ENCODE measurements at places on chromosomes 1 and 21. TPM values are rescaled to one million over a fixed set of nuclear protein-coding genes. Genes with fewer than 3 reads are reported as not detected.

The LORICRIN gene
- total RNA-seq = not detected

The PLEKHA6 gene
- total RNA-seq = 36.2 TPM

The DNMT3L gene
- total RNA-seq = not detected

The FABP3 gene
- 5.1 TPM for total RNA-seq

The SYT2 gene
- total RNA-seq = not detected

The HES2 gene
- 0.06 TPM for total RNA-seq

The KIF14 gene
- 29.7 TPM for total RNA-seq

The SIM2 gene
- 9.1 TPM for total RNA-seq

The RGS7 gene
- 0.19 TPM for total RNA-seq

DNA sequence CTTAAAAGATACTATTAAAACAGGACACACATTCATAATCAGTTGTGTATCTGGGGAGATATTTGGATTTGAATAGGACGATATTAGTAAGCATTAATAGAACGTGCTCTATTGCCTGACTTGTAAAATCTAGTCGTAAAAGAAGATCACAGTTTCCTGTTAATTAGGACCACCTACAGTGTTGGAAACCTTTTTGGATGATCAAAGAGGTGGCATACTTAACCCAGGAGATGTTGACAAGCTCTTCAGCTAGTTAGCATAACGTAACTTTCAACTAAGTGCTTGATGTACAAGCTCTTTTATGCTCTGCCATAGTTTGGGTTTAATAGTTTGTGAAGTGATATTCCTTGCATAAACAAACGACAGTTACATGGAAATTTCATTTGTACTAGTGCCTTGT lies 293.3 kb upstream of the NR5A2 start:
- DNase-seq = no peak

GRCh38 chr21:34582506-34583150 lies 32.3 kb downstream of the RCAN1 start:
- DNase-seq = peak; percentile 58

- no peak for DNase-seq
Observed at GRCh38 chr1:108665771-108666170, 4.9 kb upstream of the HENMT1 start.

DNA sequence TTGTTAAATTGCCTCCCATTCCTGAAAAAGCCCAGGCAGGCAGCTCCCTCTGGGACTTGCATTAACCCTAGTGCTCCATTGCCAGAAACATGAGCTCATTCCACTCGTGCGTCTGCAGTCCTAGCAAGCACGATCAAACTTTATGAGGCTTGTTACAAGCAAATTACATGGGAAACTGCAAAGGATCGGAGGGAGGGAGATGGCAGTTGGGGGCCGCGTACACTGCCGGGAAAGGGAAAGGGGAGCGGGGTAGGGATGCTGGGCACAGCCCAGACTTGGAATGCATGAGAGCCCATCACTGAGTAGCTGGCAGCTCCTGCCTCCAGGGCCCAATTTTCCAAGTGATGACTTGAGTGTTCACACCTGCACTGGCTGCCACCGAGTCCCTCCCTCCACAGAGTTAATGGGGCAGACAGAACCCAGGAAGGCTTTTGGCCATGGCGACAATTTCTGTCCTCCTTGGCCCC lies 169.9 kb downstream of the BRINP2 start:
- no peak for DNase-seq

DNA sequence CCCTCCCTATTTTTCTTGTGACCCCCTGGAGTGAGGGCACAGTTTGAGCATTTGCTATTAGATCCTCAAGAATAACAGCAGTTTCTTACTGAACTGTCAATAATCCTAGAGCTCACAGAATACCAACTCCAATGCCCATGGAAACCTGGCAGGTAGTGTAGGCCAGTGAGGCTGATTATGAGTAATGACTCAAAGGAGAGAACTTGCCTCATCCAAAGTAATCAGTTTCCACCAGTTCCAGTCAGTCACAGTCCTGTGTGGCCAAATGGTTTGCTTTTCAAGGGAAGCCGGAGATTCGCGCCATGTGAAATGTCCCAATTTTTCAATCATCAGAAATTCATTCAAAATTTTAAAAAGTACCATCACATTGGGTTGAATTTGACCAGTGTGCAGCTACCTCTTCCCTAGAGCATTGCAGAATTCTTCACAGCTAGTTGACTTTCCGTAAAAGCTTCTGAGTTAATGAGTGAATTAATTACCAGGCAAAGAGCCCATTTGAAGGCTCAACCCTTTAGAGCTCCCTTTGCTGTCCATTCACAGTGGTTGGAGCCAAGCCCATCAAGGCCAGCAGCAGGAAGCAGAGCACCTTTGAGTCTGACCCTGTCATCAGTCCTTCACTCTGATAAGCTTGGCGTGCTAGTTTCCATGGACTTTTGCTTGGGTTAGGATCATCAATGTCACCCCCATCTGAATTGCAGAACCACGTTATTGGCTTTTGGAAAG lies 170.3 kb downstream of the KAZN start:
- no peak for DNase-seq

GRCh38 chr1:26994787-26995517 lies 1.5 kb downstream of the TRNP1 start:
- DNase-seq = no peak

- DNase-seq = no peak
Observed at GRCh38 chr1:164363980-164364379, 195.0 kb upstream of the PBX1 start.

- DNase-seq = no peak
Observed at GRCh38 chr1:161164901-161165610, 1.2 kb upstream of the PPOX start.

DNA sequence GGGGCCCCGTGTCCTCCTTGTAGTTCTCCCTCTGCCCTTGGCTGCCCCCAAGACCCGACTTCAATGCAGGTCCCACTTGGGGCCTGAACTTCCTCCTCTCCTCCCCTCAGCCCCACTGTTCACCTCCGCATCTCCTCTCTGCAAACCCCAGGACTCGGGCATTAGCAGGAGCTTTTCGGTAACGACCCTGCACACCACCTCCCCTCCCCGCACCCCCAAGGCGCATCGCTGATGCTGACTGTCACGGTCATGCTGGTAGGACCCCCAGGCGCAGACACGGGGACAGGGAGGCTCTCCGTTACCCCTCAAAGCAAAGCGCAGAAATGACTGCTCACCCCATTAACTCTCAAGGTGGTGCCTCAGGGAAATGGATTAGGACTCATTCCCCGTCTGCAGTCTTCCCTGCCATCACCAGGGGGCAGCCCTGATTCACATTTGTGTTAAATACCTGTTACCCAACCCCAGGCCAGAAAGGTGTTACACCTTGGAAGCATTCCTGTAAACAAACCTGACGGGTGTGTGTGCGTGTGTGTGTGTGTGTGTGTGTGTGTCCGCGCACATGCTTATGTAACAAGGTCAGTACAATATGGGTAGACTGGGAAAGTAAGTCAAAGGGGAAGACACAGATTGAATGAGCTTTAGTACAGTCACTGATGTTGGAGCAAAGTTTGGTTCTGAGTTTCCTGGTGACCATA lies 6.4 kb upstream of the GUCA2B start:
- DNase-seq = peak; percentile 36

DNA sequence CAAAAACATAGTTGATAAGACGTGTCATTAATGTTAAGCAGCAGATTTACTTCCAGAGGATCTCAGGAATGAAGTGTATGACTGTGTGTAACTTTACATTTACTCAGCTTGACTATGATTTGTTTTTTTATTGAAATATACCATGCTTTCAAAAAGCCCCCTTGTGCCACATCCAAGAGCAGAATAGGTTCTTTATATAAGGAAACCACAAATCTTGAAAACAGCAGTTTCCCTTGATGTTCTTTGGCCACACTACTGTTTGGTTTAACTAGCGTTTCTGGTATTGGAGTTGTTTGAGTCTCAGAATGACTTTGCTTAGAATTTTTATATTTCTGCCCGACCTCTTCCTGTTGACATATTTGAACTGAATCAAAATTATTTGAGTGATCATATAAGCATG lies 25.0 kb downstream of the LRRC8C start:
- no peak for DNase-seq

DNA sequence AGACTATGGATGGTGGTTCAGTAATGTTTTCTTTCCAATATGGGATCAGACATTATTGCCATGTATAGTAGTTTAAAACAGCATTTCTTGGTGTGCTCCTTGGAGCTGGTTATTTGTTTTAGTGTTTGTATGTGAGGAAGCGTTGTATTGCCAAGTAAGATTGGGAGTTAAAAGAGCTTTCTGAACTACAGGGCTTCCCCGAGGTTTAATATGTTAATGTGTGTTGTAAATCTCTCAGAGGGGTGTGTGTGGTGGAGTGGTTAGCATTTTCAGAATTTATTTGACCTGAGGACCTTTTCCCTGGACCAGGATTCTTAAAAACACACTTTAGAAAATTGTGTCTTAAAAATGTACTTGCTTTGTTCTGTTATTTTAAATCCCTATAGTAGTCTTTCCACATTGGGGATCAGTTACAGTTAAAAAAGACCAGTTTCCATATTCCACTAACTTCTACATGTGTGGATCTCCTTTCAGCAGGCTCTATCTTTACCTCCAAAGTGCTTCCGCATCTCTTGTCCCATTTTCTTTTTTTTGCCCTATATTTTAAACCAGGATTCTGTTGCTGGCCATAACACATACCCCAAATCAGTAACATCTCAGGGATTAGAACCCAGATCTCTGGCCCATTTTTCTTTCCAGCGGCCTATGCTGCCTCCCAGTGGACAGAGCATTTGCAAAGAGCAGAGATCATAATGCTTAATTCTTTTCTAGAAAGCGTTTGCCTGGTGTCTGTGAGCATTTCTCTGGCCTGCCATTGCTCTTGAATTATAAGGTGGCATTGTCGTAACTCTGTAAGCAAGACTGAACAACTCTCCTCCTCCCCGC lies 58.6 kb downstream of the PBX1 start:
- DNase-seq = no peak

DNA sequence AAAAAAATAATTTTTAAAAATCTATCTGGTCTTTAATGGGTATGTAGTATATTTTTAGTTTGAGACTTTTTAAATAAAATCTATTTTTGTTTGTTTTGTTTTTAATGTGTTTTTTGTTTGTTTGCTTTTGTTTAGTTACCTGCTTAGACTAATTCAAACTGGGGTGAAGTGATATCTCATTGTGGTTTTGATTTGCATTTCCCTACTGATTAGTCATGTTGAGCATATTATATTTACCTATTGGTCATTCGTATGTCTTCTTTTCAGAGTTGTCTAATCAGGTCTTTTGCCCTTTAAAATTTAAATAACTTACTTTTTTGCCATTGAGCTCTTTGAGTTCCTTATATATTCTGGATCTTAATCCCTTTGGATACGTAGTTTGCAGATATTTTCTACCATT lies 20.3 kb downstream of the CD1B start:
- no peak for DNase-seq

DNA sequence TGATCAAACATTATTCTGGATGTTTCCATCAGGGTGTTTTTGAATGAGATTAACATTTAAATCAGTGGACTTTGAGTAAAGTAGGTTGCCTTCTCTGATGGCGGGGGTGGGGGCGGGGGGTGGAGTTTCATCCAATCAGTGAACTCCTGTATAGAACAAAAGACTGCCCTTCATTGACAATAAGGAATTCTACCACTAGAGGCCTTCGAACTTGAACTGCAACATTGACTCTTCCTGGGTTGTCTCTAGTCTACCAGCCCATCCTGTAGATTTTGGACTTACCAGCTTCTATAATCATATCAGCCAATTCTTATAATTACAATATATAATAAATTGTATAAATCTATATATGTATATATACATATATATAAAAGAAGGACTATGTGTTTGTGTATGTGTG lies 520.4 kb upstream of the CXADR start:
- no peak for DNase-seq

DNA sequence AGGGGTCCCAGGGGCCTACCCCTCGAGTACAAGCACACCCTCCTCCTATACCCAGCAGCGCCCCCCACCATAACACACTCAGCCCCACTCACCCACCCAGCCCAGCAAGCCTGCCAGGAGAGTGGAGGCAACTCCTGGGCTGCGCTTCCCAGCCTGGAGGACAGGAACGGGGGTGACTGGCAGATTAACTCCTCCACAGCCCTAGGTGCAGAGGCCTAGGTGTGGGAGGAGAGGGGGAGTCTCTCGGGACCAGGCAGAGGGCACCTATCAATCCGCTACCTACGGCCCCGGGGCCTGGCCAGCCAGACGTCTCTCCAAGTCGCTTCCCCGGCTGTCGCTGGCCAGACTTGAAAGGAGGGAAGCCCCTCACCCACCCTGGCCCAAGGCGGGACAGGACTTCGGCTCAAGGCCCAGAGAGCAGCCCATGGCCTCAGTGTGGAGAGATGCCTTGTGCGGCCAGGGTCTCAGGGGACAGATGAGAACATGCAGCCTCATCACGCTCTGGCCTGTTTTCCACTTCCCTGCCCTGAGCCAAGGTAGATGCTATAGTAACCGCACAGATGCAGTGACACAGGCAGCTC lies 24.9 kb downstream of the MATN1 start:
- no peak for DNase-seq

DNA sequence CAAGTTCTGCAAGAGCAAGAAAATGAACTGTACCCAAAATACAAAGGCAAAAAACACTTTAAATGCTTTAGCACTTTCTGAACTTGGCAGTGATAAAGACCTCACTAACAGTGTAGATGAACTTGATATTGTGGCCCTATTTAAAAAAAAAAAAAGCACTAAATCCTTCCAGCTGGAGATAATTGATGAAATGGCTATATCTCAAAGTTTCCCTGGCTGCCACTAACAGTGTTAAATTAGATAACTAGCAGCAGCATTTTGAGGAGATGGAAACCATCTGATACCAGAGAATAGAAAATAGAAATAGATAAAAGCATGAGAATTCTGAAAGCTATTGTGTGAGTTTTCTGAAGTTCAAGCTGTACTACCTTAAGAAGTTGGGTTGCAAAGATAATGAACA lies 317.2 kb downstream of the RWDD3 start:
- no peak for DNase-seq

DNA sequence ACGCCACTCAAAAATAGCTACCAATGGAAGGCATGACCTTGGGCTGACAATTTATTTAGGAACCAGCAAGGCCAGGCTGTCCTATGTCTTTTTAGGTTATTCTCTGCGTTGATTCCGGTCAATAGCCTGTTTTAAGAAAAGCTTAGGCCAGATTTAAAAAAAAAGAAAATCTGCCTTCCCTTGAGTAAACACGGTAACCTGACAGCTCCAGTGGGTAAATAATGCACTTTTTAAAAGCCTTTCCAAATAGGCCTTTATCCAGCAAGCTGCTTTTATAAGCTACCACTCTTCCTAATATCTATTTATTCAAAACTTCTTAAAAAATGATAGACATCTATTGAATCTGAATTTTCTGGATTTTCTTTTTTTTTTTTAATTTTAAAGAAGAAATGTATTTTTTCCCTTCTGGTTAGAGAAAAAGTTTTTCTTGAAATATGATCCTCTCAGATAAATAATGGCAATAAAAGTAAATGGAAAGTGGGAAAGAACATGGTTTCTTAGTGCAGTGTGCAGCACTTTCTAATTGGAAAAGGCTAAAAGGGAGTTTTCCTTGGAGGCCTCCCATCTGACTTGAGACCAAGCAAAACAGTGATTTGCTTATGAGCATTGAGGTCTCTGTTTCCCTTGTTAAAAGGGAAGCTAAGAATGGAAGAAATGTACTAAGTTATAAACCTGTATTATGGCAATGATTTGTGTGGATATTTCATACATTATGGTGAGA lies 281.0 kb upstream of the RUNX1 start:
- no peak for DNase-seq
